ENCODE measurements at places on chromosomes 6 and 20.

DNA sequence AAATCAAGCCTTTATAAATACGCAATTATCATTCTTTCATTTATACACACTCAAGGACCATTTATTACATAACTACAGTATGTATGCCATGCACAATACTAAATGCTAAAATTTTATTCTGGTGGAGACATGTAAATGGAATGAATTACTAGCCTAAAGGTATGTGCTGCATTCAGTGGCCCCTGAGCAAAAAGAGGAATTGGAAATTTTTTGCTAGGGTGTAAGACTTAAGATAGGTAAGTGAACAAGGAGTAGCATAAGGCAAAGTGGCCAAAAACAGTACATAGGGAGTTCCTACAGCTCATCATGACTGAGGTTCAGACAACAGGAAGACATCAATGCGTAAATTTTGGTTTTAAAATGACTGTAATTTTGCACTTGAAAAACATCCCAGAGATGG lies 2.3 kb upstream of the MTFR2 start:
- no peak for DNase-seq

DNA sequence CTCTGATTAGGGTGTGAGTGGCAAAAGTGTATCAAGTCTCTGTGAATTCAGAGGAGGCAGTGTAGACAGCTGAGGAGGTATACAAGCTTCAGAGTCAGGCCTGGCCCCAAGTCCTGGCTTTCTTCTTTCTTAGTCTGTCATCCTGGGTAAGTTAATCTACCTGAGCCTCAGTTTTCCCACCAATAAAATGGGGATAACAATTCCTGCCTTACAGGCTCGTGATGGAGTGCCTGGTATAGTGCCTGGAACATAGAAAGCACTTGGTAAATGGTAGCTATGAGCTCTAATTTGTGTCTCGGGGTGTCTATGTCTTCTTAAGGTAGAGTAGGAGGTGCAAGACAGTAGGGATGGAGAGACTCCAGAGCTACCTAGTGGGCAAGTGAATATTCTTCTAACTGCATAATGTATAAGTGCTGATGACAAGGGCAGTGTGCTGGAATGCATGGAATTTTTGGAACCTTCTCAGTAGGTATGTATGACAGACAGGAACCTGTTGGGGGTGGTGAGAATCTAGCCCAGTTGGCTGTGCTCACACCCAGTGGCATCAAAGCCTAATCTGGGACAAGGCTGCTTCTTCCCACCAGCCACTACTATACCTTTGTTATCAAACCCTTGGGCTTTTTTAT lies 4.0 kb upstream of the SCUBE3 start:
- DNase-seq, result no peak

GRCh38 chr6:136737871-136738691 lies 54.2 kb downstream of the MAP3K5 start:
- DNase-seq, result no peak

DNA sequence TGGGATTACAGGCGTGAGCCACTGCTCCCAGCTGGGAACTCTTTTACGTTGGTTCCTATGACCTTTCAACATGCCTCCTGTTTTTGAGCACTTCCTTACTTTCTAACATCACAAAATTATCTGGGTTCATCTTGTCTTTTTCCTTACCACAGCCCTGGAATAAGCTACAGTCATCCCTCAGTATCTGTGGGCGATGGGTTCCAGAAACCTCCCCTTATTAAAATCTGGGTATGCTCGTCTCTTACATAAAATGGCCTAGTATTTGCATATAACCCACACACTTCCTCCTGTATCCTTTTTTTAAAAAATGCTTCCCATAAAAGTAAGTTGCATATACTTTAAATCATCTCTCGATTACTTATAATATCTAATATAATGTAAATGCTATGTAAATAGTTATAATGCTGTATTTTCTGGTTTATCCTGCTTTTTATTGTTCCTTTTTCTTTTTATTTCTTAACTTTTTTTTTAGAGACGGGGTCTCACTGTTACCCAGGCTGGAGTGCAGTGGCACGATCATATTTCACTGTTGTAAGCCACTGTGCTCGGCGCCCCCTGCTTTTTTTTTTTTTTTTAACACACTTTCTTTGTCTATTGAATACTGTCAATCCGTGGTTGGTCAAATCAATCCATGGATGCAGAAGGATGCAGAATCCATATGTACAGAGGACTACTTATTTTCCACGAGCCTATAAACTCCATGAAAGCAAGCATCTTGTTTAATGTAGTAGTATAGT lies 9.2 kb downstream of the RPF2 start:
- no peak for DNase-seq

DNA sequence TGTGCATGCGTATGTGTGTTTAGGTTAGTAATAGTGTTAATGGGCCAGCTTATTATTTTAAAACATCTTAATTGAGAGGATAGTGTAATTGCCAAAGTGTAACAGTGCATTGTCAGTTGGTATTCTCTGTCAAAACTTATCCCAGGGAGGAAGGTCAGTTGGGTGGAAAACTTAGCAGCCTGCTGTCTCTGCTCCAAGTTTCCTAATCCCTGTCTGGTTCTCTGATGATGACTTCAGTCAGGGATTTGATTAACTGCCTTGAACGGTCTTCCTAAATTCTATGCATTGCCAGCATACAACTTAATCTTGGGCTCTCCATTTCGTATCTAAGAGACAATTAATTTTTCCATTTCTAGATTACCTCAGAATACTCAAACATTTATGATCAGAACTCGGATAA lies 51.1 kb downstream of the L3MBTL3 start:
- DNase-seq, result no peak

- no peak for DNase-seq
These were observed 36.9 kb downstream of the BMP6 start for GRCh38 chr6:7762760-7763159.

GRCh38 chr6:106763361-106763760 lies 134.0 kb downstream of the QRSL1 start:
- DNase-seq, result no peak

All from T-helper 9 cell (primary cell).